ENCODE measurements at places on chromosomes 11 and 22.

DNA sequence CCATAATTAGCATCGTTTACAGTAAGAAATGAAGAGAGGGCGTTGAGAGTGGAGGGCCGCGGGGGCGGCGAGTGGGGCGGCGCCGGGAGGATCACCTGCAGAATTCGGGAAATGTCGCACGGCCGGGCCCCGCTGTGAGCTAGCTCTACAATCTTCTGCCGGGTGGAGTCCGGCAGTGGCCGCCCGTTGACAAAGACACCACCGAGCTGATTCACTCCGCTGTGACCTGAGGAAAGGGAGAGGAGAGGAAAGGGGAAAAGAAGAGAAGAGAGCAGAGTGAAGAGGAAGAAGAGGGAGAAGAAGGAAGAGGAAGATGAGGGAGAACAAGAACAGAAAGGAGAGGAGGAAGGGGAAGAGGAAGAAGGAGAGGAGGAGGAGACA is 8.5 kb downstream of the PAX6 start:
- no peak for DNase-seq

DNA sequence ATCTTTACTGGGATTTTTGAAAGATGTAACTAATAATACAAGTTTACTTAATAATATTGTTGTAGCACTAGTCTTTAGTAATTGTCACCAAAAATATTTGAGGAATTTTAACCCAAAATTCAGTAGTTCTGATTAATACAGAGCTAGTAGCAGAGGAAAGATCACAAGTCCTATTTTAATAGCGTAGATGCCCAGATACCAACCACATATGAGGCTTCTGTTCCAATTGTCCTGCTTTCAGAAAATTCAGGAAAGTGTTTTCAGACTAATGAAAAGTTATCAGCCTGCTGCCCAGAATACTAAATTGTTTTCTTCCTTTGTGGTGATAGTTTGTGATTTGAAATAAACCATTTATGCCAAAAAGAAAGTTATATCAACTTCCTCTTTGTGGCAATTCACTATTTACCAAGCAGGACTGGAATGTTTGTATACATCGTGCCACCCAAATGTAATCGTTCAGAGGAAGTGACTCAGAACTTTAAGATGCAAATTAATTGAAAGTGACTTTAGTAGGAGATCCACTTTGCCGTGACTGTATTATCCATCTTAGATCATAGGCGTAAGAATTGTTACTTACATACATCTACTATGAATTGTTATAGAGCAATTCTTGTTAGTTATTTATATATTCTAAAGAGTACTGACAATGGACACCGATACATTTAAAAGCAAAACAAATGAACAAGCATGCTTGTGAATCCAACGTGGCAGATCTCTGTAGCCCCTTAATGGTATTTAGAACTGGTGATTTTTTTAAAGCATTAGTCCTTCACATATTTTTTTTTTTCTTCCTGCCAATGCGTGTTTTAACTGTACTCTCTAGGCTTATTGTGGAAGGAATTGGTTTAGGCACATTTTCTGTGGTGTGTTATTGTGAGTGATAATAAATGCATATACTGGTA is 231.0 kb downstream of the DDX10 start:
- no peak for DNase-seq

DNA sequence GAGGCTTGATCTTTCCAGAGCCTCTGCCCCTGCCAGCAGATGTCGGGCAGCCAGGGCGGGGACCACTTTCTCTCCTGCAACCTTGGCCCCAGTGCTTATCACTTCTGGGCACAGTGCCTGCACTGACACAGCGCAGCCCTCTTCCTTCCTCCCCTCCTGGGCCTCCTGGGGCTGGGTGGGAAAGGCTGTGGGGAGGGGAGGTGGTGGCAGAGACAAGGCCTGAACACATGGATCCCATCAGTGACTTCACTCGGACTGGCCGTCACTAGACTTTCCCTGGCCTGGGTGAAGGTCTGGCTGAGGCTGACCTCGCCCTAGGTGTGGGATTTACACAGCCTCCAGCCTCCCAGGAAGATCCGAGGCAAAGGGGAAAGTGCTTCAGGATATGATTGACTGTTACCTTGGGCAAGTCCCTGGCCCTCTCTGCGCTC is 68.1 kb downstream of the LRRC32 start:
- no peak for DNase-seq

DNA sequence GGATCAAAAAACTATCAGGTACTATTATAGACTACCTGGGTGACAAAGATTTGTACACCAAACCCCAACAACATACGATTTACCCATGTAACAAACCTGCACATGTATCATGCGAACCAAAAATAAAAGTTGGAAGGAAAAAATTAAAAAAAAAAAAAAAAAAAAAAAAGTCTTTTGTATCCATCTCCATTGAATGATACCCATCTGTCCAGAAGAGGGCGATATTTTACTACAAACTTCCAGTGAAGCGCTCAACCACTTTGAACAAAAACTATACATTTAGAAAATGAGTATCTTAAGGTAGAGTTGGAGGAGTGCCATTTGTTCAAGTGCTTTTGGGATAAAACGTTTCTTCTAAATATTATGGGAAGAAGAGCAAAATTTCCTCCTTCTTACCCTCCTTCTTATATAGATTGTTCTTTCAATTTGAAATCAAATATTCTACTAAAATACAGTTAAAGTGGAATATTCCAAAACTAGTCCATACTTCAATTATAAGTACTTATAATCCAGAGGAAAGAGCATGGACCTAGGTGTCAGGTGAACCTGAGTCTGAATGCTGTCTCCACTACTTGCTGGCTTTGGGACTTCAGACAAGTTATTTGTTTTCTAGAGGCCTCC is 23.3 kb downstream of the ARL14EP start:
- DNase-seq = peak; percentile 20

Measured in NCI-H1048 (cell line).